ENCODE measurements at places on chromosomes 7 and 10.

DNA sequence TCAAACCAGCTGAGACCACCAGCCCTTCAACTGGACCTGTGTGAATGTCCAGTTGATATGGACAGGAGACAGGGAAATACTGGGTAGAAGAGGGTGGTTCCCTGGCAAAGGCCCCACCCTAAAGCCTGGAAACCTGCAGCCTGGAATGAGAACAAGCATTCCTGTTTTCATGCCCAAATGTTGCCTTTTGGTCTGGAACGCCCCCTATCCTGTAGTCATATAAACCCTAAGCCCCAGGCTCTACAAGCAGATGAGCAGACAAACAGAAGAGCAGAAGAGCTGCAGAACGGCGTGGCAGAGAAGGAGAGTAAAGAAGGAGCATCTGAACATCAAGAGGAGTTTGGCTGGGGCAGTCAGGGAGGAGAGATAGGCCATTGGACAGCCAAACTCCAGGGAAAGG is 38.4 kb downstream of the SYPL1 start:
- H3K27me3 ChIP-seq, result no peaks in the 10 kb centered on the region
- no peak for DNase-seq
- peaks cover 98% of the 10 kb centered on the region for H3K4me1 ChIP-seq
- H3K27ac ChIP-seq, result peak overlapping the region; percentile 98
- H3K36me3 ChIP-seq, result no peaks in the 10 kb centered on the region
- peak overlapping the region; percentile 58 for H3K4me3 ChIP-seq

- no peaks in the 10 kb centered on the region for H3K36me3 ChIP-seq
- no peaks in the 10 kb centered on the region for H3K4me1 ChIP-seq
- H3K4me3 ChIP-seq, result no peak overlapping the region
- peaks cover 10% of the 10 kb centered on the region for H3K27me3 ChIP-seq
- no peak for DNase-seq
Observed at GRCh38 chr10:104540181-104540580, 100.9 kb upstream of the SORCS3 start.

- peak overlapping the region; percentile 99 for H3K4me3 ChIP-seq
- no peaks in the 10 kb centered on the region for H3K27me3 ChIP-seq
- peak overlapping the region; percentile 78 for H3K27ac ChIP-seq
- DNase-seq, result no peak
- peaks cover 52% of the 10 kb centered on the region for H3K4me1 ChIP-seq
Observed at GRCh38 chr7:131111081-131111576, 216.5 kb upstream of the MKLN1 start.

DNA sequence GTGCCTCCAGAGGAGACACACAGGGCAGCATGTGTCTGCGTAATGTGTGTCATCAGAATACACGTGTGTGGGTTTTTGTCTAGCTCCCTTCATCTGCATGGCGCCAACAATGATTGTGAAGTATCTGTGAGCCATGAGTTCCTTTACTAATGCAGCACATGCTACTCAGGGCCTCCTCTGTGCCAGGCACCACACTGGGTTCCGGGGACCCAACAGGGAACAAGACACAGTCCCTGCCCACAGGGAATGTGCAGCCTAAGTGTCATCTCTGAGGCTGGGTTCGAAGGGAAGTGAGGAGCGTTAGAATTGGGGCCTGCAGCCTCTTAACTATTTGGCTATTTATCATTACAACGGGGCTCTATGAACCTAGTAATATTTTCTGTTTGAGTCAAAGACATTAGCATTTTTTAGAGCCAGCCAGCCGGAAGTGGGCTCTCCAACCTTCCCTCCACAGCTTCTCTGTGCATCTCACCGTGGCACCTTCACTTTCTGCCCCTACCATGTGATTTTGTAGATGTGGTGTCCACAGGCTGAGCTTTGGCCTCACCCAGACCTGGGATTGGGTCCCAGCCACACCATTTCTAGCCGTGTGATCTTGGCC is 43.9 kb upstream of the SRGN start:
- H3K27me3 ChIP-seq, result no peaks in the 10 kb centered on the region
- no peaks in the 10 kb centered on the region for H3K36me3 ChIP-seq
- peak overlapping the region; percentile 85 for H3K27ac ChIP-seq
- no peak for DNase-seq
- peak overlapping the region; percentile 42 for H3K4me3 ChIP-seq

DNA sequence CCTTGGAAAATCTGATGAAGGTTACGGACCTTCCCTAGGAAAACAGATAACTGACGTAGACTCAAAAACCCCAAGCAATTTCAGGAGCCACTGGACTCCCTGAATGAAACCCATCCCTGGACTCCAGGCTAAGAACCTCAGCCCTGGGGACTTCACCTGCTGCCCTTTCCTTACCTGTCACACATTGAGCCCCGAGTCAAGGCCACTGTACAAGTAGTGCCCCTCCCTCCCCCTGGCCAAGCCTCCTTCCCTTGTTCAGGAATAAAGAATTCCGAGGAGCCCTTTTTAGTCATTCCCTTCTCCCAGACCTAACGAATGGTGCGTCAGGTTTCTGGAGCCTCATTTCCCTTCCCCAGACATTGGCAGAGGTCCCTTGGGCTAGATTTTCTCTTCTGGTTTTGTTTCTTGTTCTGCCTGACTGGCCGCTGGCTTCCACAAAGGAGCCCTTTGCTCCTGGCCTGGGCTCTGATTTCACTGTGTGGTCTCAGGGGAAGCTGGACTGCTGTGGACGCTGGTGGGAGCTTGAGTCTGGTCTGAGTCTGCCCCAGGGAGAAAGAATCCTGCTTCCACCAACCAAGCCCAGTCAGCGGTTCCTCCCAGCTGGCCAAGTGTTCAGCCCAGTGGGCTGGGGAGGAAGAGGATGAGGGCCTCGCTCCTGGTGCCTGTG is 31.7 kb downstream of the ZNF775 start:
- H3K27me3 ChIP-seq, result no peaks in the 10 kb centered on the region
- H3K4me3 ChIP-seq, result no peak overlapping the region
- peaks cover 46% of the 10 kb centered on the region for H3K36me3 ChIP-seq
- peaks cover 53% of the 10 kb centered on the region for H3K4me1 ChIP-seq

DNA sequence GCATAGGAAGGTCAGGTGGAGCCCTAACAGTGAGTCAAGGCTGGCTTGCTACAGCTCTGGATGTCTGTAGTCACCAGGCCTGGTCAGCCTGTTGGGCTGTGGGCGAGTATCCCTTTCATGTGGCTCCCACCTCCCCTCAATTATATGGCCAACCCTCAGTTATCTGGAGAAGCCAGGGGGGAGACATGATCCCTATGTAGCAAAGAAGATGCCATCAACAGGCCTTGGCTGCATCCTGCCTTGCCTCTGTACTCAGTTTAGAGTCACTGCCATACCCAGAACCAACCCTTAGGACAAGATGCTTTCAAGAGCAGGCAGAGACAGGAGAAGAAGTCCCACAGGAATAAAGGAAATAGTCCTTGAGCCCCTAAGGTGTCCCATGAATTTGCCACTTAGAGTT is 763.9 kb downstream of the GRID1 start:
- H3K36me3 ChIP-seq, result no peaks in the 10 kb centered on the region
- peaks cover 1% of the 10 kb centered on the region for H3K27me3 ChIP-seq
- no peaks in the 10 kb centered on the region for H3K4me1 ChIP-seq
- no peak for DNase-seq

- no peak overlapping the region for H3K27ac ChIP-seq
- H3K4me1 ChIP-seq, result no peaks in the 10 kb centered on the region
- H3K36me3 ChIP-seq, result no peaks in the 10 kb centered on the region
- DNase-seq, result no peak
- H3K4me3 ChIP-seq, result no peak overlapping the region
Observed at GRCh38 chr10:89853781-89854191, 152.4 kb downstream of the KIF20B start.

DNA sequence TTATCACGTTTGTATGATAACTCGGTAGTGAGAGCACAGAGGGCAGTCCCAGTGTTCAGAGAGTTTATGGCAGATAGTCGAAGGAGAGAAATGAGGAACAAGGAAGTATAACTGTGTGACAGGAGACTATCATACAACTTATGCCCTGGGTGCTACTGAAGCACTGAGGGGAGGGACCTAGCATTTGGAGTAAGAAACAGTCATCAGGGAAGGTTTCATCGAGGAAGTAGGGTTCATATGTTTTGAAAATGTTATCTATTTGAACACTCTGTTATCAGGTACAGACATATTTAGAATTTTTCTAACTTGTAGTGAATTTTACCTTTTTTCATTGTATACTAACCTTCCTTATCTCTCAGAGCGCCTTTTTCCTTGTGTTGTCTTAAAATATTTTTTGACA is 1214.4 kb upstream of the C7orf33 start:
- H3K27me3 ChIP-seq, result no peaks in the 10 kb centered on the region
- no peak overlapping the region for H3K27ac ChIP-seq
- DNase-seq, result no peak
- no peak overlapping the region for H3K4me3 ChIP-seq

DNA sequence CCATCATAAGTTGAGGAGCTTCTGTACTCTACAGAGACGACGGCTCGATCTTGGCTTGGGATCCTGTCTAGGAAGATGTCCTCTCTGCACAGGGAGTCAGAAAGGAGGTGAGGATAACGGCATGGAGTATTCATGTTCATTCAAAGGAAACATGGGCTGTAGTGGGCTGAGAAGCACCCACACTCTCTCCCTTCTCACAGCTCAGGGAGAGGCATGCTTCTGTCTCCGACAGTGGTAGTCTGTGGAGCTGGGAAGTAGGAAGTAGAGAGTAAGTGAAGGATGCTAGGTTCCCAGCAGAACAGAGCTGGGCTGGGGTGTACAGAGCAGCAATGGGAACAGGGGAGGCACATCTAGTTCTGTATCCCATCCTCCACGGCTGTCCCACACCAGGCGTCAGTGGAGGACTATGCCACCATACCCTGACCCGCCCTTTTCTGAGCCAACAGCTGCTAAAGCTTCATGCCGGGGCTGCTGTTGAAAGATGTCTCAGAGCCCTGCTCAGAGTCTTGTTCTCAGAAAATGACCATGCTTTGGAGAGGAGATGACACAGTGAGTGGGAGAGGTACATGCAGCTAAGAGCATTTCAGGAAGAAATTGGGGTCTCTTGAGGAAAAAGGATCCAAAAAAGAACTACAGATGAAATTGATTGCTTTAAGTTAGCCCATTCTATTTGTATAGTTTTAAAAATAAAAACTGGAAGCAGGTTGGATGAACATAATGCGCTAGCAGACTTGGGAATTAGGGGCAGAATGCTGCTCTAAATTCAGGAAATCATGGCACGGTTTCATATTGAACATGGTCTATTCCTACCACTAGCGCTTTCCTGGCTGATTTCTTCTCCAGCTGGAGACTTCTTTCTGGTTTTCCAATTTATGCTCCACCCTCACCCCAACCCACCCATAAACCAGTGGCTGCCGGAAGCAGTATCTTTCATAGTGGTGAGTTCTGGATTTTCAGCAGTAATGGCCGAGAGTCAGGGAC is 138.6 kb downstream of the CHN2 start:
- H3K4me3 ChIP-seq, result no peak overlapping the region
- no peaks in the 10 kb centered on the region for H3K27me3 ChIP-seq
- H3K4me1 ChIP-seq, result peaks cover 13% of the 10 kb centered on the region
- DNase-seq, result no peak

- H3K27ac ChIP-seq, result no peak overlapping the region
- no peaks in the 10 kb centered on the region for H3K4me1 ChIP-seq
- no peaks in the 10 kb centered on the region for H3K36me3 ChIP-seq
- no peaks in the 10 kb centered on the region for H3K27me3 ChIP-seq
- DNase-seq, result no peak
- no peak overlapping the region for H3K4me3 ChIP-seq
Observed at GRCh38 chr10:127267442-127267841, 71.1 kb upstream of the INSYN2A start.

GRCh38 chr10:70657041-70657440 is 15.3 kb upstream of the ADAMTS14 start:
- peaks cover 18% of the 10 kb centered on the region for H3K27me3 ChIP-seq
- H3K4me1 ChIP-seq, result no peaks in the 10 kb centered on the region
- H3K27ac ChIP-seq, result no peak overlapping the region
- DNase-seq, result no peak

GRCh38 chr7:139744768-139745677 is 32.8 kb downstream of the HIPK2 start:
- no peak for DNase-seq
- H3K4me1 ChIP-seq, result peaks cover 12% of the 10 kb centered on the region

DNA sequence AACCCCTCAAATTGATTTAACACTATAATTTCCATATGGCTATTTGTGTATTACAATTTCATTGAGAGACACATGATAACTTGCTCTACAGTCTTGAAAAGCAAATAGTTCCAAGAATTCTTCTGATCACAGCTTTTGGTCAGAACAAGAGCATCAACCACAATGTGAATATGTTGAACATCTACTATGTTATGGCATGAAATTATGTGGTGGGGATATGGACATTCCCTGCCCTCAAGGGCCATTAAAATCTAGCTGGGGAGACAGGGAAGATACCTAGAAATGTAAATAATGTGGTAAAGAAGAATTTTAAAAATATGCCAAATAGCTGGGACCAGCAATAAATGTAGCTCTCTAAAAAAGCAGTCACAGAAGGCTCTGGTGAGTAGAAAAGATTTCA is 262.2 kb downstream of the FZD1 start:
- no peak for DNase-seq
- H3K27ac ChIP-seq, result no peak overlapping the region
- no peaks in the 10 kb centered on the region for H3K36me3 ChIP-seq

GRCh38 chr10:135132-135600 is at the start of gene ZMYND11:
Gene ZMYND11, plus strand, starts transcription at chr10:135455. Its CDS starts 44,558 bp downstream, at chr10:180013.
- peaks cover 30% of the 10 kb centered on the region for H3K4me1 ChIP-seq
- peak within 1 kb of the TSS; percentile 84 for H3K4me3 ChIP-seq
- peaks cover 10% of the 10 kb centered on the region for H3K27me3 ChIP-seq
- H3K27ac ChIP-seq, result peak within 1 kb of the TSS; percentile 68

- H3K4me1 ChIP-seq, result peaks cover 34% of the 10 kb centered on the region
- H3K4me3 ChIP-seq, result peak overlapping the region; percentile 50
- H3K27ac ChIP-seq, result no peak overlapping the region
- DNase-seq, result no peak
- H3K27me3 ChIP-seq, result peaks cover 27% of the 10 kb centered on the region
Observed at GRCh38 chr7:25952261-25953057, 199.5 kb upstream of the NFE2L3 start.

DNA sequence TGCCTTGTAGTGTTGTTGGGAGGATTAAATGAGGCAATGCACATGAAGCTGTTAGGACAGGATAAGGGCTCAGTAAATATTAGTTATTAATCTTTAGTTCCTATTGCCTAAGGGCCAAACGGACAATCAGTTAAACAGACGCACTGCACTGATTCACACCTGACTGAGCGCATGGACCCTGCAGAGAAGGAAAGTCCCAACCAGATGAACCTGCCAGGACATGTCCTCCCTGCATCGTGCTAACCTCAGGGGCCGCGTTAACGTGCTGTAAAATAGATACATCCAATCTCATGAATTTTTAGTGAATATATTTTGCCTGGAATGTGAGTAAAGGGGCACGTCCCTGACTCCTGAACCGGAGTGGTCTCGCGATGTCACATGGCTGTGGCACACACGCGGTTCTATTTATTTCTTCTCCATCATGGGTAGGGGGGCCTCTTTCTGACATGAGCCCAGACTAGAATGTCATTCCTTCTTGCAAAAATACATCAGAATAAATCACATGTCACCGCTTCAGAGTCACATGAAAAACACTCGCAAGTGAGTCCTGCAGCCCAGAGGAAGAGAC is 12.3 kb downstream of the ADARB2 start:
- H3K4me1 ChIP-seq, result no peaks in the 10 kb centered on the region
- H3K27me3 ChIP-seq, result peaks cover 31% of the 10 kb centered on the region
- no peak for DNase-seq
- no peaks in the 10 kb centered on the region for H3K36me3 ChIP-seq
- no peak overlapping the region for H3K27ac ChIP-seq
